ENCODE measurements at places on chromosomes 1 and 21.

DNA sequence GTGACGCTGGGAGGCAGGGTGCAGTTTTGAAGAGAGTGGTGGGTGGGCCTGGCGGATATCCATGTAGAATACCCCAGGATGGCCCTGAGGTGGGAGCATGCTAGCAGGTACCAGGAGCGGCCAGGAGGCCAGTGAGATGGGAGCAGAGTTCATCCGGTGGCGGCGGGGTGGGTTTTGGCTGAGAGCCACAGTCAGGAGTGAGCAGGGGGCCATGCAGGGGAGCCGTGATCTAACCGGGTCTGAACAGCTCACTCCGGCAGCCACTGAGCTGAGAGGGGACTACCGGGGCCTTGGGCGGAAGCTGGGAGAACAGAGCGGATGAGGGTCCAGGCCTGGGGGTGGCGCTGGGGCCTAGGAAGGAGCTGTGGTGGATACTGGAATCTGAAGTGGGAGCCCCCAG lies 47.6 kb upstream of the LRP8 start:
- no peak for DNase-seq

- no peak for DNase-seq
Observed at GRCh38 chr21:44485254-44485793, 30.0 kb downstream of the LRRC3 start.

- DNase-seq = no peak
Observed at GRCh38 chr1:245105815-245106410, 48.9 kb upstream of the KIF26B start.

DNA sequence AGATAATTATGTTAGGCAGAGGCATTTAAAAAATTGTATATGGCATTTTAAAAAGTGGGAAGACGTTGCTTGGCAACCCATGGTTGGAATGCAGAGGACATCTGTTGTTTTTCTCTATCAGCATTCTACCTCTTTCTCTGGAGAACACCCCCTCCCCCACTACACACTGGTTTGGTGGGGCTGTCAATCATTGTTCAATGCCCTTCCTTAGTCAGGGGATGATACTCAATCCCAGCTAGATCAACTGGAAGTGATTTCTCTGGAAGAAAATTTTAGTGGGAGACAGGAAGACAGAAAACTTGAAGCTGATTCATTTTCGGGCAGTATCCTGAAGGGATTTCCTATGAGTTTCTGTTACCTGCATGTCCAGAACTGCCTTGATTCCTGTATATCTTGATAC lies 35.7 kb upstream of the CAP1 start:
- DNase-seq = no peak

- DNase-seq = no peak
Observed at GRCh38 chr21:45575993-45576837, 34.0 kb upstream of the SLC19A1 start.

- DNase-seq = no peak
Observed at GRCh38 chr1:172069534-172069933, 228.2 kb downstream of the DNM3 start.

DNA sequence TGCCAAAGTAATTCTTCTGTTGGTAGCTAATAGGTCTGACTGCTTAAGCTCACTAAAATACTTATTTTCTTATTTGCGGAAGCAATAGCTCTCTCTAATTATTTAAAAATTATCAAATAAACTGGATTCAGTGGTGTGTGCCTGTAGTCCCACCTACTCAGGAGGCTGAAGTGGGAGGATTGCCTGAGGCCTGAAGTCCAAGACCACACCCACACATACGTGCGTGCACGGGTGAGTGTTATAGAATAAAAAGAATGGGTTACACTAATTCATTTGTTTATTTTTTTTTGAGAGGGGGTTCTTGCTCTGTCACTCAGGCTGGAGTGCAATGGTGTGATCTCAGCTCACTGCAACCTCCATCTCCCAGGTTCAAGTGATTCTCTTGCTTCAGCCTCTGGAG lies 94.2 kb upstream of the HNRNPU start:
- no peak for DNase-seq

- DNase-seq = no peak
Observed at GRCh38 chr1:18761948-18762840, 97.3 kb downstream of the TAS1R2 start.

Data from suppressor macrophage treated with lipopolysaccharide for 1 hour (primary cell).